T-helper 2 cell (primary cell): ENCODE measurements at places on chromosomes 1 and 21.

- peak; percentile 60 for DNase-seq
Measured at GRCh38 chr1:54070171-54070837, 16.9 kb downstream of the TCEANC2 start.

DNA sequence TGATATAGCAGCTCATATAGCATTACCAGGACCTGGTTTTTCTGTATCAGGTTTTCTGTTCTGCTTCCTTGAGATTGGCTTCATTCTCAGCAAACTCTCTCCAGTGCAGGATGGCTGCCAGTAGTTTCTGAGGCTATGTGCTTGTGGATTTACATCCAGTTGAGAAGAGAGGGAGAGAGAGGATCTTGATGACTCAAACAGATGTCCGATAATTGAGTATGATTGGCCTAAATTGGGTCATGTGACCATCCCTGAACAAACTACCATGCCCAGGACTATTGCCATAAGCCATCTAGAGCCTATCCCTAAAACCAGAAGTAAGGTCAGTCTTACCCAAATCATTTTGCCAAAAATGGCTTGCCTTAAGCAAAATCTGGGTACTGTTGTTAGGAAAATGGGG is 18.1 kb upstream of the PSMA5 start:
- DNase-seq, result no peak

DNA sequence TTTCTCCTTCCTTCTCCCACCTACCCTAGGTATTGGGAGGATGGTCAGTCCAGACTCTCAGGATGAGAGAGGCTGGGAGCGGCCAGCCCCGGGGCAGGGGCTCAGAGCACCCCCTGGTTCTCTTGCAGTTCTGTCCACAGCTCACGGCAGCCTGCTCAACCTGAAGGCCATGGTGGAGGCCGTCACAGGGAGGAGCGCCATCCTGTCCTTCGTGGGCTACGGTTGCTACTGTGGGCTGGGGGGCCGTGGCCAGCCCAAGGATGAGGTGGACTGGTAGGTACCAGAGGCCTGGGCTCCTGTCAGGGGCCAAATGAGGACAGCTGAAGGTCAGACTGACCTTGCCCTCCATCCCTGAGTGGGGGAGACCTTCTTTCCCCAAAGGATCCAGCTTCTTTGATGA is 4.2 kb downstream of the PLA2G2F start:
- no peak for DNase-seq

DNA sequence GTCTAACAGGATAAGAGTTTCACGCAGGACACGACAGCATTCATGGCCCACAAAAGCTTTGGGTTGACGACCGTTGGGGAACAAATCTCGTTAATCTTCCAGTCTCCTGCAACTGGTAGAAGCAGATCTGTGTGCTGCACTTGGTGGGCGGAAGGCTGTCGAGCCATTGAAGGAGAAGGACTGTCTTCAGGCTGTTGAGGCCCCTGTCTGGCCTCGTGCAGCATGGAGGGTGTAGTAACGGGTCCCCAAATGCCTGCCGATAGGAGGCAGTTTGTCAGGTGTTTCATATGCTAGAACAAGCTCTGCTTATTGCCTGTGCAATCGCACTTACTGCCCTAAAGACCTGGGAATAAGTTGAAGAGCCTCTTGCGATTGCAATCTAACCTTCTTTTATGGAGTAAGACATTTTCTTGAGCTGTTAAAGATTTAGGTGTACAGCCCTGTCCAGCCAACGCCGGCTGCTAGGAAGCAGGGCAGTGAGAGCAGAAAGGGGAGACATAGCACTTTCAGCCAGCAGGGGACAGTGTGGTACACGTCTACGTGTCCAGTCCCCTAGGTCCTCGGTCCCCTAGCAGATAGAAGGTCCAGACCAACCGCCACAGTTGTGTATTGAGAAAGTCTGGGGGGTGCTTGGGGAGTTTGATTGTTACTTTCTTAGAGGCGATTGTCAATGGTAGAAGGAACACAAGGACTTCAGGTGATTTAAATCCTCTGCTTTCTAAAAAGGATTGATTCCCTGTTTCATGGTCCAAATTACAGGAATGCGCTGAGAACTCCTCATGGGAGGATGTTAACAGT is 102.3 kb upstream of the TMPRSS2 start:
- no peak for DNase-seq

GRCh38 chr1:205075642-205076155 is 8.6 kb downstream of the TMEM81 start:
- no peak for DNase-seq

GRCh38 chr21:43717967-43718871 is 710 bp upstream of the PDXK start:
- no peak for DNase-seq

DNA sequence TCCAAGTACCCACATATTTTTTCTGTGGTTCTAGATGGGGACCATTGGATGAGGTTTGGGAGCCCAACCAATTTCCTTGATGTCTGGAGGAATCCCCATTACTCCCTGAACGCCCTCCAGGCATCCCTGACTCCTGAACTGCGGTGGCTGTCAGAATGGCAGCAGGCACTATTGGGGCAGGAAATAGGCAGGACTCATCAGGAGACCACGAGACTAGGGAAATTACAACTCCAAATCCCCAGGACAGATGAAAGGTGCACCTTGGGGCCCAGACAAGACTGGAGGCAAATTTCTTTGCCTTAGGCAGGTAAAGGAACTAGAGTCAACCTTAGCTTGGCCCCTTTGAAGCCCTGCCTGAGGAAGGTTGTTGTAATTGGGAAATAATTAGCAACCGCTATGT is 1.1 kb downstream of the CGN start:
- no peak for DNase-seq

DNA sequence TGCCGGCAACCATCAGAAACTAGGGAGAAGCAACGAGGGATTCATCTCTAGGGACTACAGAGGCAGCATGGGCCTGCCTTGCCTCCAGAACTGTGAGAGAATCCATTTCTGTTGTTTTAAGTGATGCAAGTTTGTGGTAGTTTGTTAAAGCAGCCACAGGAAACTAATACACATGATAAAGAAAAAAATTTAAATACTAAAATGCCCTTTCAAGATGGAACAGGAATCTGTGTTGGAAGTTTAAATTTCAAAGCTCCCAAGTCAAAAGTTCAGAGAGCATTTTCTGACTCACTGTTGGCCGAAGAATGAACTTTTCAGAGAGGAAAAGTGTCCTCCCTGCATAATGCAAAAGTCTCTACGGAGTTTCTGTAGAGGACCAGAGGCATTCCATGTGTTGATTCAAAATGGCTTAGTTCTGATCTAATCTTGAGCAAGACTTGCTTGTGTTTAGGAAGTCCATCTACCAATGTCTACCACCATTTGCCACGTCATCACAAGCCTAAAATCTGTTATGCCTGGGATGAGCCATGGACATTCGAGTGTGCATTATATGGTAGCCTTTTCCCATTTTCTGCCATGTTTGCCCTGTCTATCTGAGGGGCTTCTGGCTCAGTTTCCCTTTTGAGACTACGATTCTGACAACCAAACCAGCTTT is 22.4 kb upstream of the ARHGAP29 start:
- DNase-seq, result no peak

- no peak for DNase-seq
Measured at GRCh38 chr1:77553568-77554291, 128.7 kb downstream of the ZZZ3 start.

GRCh38 chr1:243559575-243560162 is 290.4 kb downstream of the AKT3 start:
- DNase-seq, result no peak

DNA sequence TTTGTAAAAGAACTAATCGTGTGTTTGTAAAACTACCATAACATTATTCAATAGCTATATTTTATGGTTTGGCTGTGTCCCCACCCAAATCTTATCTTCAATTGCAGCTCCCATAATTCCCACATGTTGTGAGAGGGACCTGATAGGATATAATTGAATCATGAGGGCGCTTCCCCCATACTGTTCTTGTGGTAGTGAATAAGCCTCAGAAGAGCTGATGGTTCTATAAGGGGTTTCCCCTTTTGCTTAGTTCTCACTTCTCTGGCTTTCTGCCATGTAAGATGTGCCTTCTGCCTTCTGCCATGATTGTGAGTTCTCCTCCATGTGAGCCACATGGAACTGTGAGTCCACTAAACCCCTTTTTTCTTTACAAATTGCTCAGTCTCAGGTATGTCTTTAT is 1372.3 kb downstream of the AMY1C start:
- DNase-seq, result no peak

DNA sequence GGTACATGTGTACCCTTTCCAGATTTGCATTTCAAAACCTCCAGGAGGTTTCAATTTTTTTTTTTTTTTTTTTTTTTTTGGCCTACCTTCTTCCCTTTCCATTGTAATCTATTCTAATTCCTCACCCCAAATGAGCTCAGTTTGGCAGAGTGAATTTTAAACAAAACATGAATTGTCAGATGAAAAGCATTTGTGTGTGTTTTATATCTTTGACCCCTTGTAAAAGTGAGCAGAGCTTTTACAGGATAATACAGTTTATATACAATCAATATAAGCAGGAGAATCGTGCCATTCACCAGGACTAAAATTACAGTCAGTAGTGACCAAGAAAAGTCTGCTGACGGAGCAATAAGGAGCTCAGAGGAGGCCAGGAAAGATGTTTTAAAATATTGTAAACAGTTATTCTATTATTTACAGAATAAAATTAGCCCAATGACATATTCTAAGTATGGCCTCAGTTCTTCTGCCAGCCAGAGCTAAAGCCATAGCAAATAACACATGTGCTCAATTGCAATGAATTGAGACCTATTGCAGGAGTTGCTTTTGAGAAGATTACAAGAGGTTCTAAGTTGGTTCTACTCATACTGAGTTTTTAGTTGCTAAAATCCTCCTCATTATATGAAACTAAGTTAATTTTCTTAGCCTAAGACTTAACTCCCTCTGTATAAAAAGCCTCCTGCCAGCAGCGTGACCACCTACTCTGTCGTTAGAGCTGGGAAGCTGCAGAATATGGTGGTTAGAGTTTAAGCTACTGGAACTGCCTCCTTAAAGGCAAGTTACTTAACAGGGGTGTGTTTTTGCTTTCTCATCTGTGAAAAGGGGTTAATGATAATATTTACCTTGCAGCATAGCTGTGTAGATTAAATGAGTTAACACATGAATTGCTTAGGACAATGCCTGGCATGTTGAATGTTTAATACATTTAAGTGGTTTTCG is 50.8 kb upstream of the ZNF326 start:
- DNase-seq, result no peak

- no peak for DNase-seq
Measured at GRCh38 chr1:98157524-98158313, 236.9 kb upstream of the DPYD start.

DNA sequence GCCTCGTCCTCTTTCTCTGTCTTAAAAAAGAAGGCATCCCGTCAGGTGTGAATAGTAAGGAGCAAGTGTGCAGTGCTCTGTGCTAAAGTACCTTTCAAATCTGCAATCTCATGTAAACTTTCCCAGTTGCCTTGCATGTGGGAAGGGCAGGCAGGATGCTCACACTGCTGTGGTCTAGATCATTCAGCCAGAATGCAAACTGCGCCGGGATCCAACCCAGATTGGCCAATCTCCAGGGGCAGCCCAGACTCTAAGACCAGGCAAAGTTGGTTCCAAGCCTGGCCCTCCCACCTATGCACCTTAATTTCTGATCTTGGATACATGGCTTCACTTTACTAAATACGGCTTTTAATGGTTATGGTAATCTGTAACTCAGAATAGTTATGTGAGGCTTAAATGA is 3.2 kb upstream of the MAP1LC3C start:
- no peak for DNase-seq

GRCh38 chr1:64471218-64472039 is 1.5 kb downstream of the CACHD1 start:
- DNase-seq, result no peak

DNA sequence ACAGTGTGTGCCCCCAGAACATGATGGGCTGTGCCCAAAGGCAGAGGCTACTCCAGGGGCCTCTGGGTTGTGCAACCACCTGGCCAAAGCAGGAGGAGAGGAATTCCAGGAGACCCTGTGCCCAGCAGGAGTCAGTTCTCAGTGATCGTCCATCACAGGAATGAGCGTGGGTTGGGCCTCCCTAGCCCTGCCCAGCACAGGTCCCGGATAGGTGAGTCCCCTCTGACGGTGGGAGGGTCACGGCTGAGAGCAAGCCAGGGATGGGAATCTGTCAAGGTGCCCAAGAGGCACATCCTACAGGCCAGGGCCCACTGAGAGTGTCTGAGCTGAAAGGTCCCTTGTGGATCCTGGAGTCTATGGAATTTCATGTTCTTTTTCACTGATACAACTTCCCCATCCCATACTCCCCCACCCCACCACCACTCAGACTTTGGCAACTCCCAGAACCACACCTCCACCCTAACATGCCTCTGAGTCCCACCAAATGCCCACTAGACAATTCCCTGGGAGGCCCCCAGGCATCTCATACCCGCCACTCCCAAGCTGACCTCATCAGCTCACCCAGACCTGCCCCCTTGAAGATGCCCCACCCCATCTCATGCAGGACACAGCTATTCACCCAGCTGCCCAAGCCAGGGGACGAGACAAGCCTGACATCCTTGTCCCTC is 3.1 kb downstream of the GJB4 start:
- DNase-seq, result no peak
